ENCODE measurements at places on chromosomes 16 and 17.
A peak's percentile ranks its signal among the peaks of the same experiment; 100 is the strongest.

- DNase-seq, result peak; percentile 74
These were observed 24.8 kb upstream of the ARHGAP23 start for GRCh38 chr17:38403491-38403890.

DNA sequence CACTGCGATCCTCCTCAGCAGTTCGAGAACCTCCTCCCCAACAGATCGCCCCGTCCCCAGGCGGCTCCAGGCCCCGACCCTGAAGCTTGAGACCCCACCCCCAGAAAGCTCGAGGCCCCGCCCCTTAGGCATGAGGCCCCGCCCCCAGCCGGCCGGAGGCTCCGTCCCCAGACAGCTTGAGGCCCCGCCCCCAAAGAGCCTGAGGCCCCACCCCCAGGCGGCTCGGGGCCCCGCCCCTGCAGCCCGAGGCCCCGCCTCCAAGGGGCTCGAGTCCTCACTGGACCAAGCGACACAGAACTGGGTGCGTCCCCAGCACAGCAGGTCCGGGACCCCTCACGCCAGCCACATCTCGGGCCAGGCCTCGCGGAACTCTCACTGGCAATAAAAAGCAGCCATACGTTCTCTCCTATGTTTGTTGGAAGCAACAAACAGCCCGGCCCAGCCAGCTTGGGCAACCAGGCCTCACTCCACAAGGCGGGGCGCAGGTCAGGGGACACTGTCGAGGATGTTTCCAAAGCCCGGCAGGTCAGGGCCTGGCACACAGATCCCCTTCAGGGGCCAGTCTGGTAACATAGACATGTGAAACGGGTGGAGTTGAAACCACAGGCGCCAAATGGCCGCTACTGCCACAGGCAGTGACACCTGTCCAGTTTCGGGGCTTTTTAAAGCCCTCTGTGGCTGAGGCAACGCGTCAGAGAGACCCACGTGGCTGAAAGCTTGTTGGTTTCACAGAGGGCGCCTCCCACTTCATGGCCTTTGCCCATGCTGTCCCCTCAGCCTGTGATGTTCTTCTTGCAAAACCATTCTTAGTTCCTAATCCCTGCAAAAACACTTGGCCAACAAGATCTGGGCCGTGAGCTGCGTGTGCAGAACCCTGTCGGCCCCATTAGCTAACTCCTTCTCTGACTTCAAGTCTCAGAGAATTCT, 224.2 kb downstream of the PARN start:
- DNase-seq, result no peak

GRCh38 chr17:47831003-47831933, at the start of the genes LRRC46 and MRPL10:
Gene LRRC46 (plus strand): TSS chr17:47831670. CDS start chr17:47831990, 320 bp downstream.
Gene MRPL10 (minus strand): TSS chr17:47831541. CDS start chr17:47831511, 30 bp downstream.
- DNase-seq, result peak; percentile 95

DNA sequence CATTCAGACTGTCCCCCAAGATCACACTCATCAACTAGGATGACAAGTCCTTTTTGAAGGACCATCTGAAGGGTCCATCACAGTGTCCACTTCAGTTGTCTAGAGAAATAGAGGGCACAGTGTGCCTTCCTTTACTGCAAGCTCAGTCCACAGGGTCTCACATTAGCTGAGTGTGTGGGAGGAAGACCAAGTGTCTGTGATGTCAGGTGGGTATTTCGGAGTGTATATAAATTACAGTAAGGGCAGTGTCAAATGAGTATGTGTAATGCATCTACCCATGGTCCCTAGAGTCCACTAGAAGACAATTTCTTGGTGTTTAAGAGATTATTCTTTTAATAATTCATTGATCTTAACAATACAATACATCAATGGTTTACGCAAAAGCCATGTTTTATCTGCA, 272.2 kb downstream of the CDH13 start:
- DNase-seq, result no peak

GRCh38 chr16:84979516-84979915, 31.8 kb downstream of the ZDHHC7 start:
- DNase-seq, result no peak

GRCh38 chr17:17021194-17021863, 20.9 kb upstream of the MPRIP start:
- DNase-seq, result no peak

GRCh38 chr17:59498530-59499307, 66.7 kb upstream of the DHX40 start:
- DNase-seq, result peak; percentile 92

GRCh38 chr17:64216338-64217248, 46.5 kb downstream of the TEX2 start:
- no peak for DNase-seq

DNA sequence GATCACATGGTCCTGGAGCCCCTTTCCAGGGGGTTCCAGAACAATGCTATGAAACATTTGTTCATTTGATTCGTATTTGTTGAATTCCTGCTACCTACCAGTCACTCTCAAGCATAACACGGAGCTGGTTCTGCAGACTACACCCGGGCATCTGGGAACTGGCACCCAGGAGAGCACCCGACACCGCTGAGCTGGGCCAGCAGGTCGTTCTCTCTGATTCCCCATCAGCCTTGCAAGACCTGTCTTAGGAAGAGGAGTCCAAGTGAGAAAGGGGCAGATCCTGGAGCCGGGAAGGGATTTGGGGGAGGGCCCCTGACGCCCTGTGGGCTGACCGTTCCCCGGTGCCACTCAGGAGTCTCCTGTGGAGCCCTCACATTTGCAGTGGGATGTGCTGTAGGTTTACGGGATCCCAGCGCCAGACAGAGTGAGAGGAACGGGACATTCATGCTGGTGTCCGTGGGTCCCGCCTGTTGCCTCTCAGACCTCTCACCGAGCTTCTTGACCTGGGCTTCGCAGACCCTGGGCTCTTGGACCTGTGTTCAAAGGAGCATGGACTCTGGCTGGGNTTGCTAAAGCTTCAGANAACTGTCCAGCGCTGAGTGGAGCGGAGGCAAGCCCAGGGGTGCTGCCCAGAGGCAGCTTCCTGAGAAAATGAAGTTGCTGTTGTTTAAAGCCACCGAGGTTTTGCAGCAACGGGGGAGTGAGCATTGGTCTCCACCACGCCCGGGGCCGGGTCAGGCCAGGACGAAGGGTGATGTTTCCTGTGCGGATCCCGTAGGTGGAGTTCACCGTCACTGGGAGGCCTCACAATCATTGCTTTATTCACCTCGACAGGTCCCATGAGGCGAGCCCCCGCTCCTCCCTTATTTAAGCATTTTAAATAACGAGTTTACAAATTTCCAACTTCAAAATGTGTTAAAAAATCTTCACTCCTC, 49.2 kb downstream of the METRNL start:
- no peak for DNase-seq

DNA sequence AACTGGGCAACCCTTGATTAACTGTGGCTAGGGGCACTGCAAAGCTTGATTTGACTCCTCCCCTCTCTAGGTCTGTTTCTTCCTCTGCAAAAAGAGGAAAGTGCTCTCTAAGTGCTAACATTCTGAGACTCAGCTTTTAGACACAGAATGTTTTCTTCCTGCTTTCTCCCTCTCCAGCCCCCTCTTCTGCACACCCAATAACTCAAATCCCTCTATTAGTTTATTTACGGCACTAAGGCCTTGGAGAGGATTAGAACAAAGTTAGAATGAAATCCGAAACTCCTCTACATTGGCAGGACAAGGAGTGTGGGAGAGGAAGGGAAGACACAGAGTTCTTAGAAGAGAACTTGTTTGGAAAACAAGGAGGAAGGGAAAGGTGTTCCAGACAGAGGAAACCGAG, 3.3 kb upstream of the SBK1 start:
- DNase-seq, result no peak

GRCh38 chr16:81810894-81811538, 31.9 kb downstream of the PLCG2 start:
- no peak for DNase-seq

GRCh38 chr16:72424757-72425156, 252.8 kb upstream of the PMFBP1 start:
- DNase-seq, result no peak

DNA sequence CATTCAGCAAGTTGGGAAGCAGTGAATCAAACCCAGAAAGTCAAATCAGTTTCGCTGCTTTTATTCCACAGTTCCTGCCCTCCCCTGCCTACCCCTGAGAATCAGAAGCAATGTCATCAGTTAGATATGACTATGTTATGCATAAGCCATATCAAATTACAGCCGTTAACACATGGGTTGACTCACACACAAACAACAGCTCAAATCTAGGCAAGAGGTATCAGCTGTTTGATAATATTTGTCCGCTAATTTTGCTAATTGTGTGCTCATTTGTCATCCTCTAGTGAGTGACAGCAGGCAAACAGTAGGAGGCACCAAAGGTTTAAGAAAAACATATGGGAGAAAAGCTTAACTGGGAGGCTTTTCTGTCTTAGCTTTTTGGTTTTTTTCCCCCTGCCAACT, 327.4 kb upstream of the CCL2 start:
- peak; percentile 83 for DNase-seq

DNA sequence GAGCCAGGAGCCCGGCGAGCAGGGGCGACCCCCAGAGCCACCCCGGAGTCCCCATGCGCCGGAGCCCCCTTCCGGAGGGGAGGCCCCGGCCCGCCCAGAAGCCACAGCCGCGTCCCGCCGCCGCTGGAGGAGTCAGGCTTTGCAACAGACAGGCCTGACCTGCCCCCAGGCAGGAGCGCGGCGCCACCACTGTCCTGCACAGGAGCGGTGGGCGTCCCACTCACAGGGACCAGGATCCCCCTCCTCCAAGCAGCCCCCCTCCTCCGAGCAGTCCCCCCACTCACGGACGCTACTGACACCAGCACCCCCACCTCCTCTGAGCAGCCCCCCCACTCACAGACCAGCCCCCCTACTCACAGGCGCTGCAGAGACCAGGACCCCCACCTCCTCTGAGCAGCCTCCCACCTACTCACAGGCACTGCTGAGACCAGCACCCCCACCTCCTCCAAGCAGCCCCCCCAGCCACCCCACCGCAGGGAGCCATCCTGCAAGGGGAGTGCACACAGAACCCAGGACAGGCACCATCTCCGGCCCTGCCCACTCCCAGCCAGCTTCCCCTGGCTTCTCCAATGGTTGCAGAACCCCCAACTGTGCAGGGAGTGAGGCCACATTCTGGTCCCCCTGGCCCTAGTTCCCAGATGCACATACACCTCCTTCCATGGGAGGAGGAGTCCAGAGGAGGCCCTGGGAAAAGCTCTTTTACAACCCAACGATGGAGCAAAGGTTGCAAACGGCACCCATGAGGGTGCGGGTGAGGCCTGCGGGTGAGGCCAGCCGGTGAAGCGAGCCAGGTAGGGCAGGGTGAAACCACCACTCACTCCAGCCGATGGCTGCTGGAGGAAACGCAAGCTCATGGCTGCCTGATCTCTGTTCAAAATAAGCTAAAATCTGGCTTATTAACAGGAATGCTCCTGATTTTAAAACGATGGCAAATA, 69.9 kb downstream of the ABR start:
- peak; percentile 33 for DNase-seq

GRCh38 chr16:89602273-89602951, 11.0 kb upstream of the DPEP1 start:
- peak; percentile 73 for DNase-seq
